ENCODE measurements at places on chromosomes 12 and 14.

DNA sequence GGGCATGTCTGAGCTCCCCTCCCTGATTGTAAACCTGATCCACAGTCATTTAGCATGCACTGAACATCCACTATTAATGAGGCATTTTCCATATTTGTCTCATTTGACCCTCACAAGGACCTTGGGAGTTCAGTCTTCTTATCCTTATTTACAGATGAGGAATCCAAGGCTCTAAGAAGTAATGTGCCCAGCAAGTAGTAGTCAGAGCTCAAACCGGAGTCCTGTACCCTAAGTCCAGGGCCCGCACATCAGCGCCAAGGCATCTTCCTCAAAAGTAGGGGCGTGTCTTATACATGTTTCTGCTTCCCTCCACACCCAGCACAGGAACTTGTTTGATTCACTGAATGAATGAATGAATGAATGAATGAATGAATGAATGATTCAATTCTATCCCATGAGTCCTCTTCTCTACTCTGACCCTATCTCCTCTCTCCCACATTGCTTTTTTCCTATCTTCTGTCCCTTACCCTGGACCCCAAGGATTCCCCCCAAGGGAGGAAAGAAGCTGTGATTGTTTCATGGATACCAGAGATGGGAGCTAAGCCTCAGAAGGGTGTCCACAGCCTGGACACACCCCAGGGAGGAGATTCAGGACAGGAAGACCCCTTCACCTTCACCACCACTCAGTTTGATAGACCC lies 21.8 kb upstream of the KRT8 start:
- DNase-seq: no peak

DNA sequence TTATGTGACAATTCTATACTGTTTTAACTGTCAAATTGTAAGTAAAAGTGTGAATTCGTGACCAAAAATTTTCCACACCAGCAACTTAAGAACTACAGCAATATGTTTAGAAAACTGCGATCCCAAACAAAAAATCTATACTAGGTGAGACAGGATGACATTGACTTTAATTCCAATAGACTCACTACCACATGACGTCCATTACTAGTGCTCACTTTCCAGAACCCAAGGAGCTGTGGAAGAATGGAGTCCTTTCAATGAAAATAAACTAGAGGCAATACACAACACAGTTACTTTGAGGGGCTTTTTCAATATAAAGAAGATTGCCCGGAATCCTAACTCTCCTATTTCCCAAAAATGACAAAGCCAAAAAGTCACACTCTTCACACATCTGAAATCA lies 1.4 kb downstream of the EPS8 start:
- DNase-seq: no peak

DNA sequence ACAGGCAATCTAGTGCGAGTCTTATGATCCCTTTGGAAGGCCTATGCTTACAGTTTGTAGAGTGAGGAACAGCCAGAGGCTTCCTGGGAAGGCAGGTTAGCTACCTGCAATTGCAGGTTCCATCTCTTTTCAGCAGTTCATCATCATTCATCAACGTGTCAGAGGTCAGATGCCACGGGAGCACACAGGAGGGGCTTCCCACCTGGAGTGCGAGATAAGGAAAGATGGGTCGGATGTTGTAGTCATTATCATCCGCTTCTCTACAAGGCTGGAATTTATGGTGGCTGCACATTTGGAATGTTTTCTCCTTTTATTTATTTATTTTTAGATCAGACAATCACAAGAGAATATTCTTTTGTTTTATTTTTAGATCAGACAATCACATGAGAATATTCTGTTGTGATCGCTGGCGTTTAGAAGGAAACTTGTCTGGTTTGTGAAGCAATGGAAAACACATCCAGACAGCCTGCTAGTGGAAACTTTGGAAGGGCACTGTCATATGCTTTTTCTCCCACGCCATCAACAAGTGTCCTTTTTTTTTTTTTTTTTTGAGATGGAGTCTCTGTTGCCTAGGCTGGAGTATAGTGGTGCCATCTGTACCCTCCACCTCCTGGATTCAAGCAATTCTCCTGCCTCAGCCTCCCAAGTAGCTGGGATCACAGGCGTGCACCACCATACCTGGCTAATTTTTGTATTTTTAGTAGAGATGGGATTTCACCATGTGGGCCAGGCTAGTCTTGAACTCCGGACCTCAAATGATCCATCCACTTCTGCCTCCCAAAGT lies 1.9 kb upstream of the BICD1 start:
- DNase-seq: no peak

GRCh38 chr14:100653409-100653808 lies 66.2 kb upstream of the BEGAIN start:
- DNase-seq: no peak

- DNase-seq: no peak
Observed at GRCh38 chr12:69061574-69061973, 128.6 kb upstream of the CPM start.

GRCh38 chr14:91118511-91119068 lies 4.7 kb downstream of the DGLUCY start:
- no peak for DNase-seq
